Activated CD8-positive, alpha-beta T cell treated with anti-CD3 and anti-CD28 coated beads, Interleukin-2, amount 10 ng/mL, durations not matched to agents 7 days and 5 days (primary cell): ENCODE measurements at places on chromosomes 2 and 18. TPM values are rescaled to one million over a fixed set of nuclear protein-coding genes. Genes with fewer than 3 reads are reported as not detected.

The ASXL3 gene
- not detected for total RNA-seq

The SP5 gene
- not detected for total RNA-seq

The GMPPA gene
- 41.2 TPM for total RNA-seq

The TMEM163 gene
- total RNA-seq, result 0.23 TPM

The LRRTM1 gene
- total RNA-seq, result not detected

The GPR55 gene
- 12.5 TPM for total RNA-seq

The CNRIP1 gene
- total RNA-seq, result not detected

The SLC5A7 gene
- total RNA-seq, result not detected

The ASIC4 gene
- total RNA-seq, result not detected

The DUSP19 gene
- total RNA-seq, result 0.68 TPM

The NMUR1 gene
- 0.99 TPM for total RNA-seq

The SERPINB4 gene
- not detected for total RNA-seq

The SERPINB11 gene
- total RNA-seq, result not detected

The DAW1 gene
- not detected for total RNA-seq

The NFE2L2 gene
- 64.3 TPM for total RNA-seq

The RHOB gene
- total RNA-seq, result 1.2 TPM

The NGEF gene
- not detected for total RNA-seq
